ENCODE measurements at places on chromosomes 12 and 14.

DNA sequence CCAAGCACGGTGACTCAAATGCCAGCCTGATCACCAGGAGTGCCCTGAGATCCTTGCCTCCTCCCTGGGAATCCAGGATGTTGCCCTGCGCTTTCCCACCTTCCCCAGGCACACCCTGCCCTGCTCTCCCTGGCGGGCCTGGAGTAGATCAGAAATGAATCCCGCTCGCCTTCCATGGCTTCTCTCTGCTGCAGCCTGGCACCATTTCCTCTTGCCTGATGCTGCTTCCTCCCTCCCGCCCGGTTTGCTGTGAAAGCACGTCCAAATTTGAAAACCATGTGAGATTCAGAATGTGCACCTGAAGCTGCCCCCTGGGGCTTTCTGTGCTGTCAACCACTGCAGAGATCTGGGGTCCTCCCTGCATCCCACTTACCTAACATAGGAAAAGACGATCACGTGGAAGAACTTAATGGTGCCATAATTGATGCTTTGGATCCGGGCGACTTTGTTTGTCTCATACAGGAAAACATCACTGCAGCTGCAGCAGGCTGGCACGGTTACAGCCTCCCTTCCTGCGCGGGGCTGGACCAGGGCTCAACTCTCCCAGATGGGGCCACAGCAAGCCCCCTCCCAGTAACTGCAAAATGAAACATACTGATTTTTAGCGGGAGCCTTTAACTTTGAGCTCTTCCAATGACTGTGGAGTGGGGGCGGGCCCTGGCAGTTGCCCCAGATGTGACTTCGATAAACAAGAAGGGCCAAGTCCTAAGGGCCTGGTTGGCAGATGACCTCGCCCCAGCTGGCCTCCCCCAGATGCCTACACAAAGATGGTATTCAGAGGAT lies 24.9 kb upstream of the C12orf76 start:
- peak; percentile 34 for DNase-seq

DNA sequence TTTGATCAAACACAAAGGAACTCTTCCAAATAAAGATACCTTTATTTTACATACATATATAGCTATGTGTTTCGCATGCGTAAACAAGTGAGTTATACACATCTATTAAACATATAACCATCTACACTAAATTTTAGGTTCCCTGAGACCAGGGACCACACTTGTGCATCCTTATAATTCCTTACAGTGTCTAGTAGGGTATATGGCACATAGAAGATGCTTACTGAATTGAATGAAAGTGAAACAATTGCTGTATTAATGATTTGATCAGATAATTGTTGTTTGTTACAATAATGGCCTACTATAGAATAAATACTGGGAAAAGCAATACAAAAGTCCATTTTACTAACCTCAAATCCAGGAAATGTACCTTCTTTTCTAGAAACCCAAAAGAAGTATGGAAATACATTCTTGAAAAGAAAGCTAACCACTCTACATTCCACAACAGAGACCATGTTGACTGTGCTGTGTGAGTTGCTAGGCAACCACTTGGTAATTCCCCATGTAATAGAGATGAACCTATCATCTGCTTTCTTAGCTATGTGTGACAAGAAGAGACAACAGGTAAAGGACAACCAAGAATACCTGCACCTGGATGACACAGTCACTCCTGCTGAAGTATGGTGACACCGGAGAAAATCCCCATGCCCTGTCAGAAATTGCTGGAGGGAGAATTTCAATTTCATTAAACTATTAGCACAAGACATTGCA lies 11.9 kb upstream of the CIPC start:
- DNase-seq = no peak

DNA sequence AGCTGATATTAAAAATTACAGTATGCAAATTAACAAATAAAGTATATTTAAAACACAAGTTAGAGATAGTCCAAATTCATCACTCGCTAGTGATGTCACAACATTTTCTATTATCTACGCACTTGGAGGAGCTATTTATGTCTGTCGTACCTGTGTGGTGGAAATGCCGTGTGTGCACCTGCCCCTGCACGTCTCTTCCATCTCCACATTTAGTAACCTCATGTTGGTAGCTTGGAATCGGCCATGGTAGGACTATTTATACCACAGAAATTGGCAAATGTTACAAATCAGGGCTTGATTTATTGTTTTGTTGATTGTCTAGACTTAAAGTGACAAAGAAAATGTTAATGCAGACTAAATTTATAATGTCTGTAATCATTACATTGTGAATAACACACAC lies 62.6 kb upstream of the NTF3 start:
- no peak for DNase-seq

- peak; percentile 23 for DNase-seq
Observed at GRCh38 chr14:61355892-61356325, 34.5 kb downstream of the PRKCH start.

All from hematopoietic multipotent progenitor cell treated with erythropoietin and hydrocortisone succinate and interleukin-3 and kit ligand, for 8 days (in vitro differentiated cells).